Central memory CD8-positive, alpha-beta T cell (primary cell): ENCODE measurements at places on chromosomes 16 and 17.

- DNase-seq, result no peak
Measured at GRCh38 chr17:49570540-49571242, 5.0 kb upstream of the NXPH3 start.

- no peak for DNase-seq
Measured at GRCh38 chr16:67884-68789, 4.3 kb downstream of the RHBDF1 start.

GRCh38 chr16:60407606-60408005, 1628.6 kb downstream of the CDH8 start:
- DNase-seq, result no peak

- DNase-seq, result no peak
Measured at GRCh38 chr17:77266891-77267341, 126.1 kb downstream of the SEC14L1 start.

DNA sequence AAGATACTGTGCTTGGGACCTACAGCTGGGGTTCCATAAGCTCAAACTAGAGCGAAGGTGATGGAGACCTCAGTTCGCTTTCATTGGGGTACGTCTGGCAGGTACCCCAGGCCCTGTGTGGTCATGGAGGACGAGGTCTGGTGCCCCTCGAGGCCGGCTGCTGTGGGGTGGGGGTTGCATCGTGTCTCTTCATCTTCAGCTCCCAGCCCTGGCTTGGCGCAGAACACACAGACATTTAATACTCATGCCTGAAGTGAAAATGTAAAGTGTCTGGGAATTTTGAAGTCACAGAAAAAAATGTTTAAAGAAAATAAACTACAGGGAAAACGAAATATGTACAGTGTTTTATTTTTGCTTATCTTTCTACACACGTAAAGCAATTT, 80.5 kb downstream of the TBC1D16 start:
- DNase-seq, result no peak
